ENCODE measurements at places on chromosomes 5 and 9.

DNA sequence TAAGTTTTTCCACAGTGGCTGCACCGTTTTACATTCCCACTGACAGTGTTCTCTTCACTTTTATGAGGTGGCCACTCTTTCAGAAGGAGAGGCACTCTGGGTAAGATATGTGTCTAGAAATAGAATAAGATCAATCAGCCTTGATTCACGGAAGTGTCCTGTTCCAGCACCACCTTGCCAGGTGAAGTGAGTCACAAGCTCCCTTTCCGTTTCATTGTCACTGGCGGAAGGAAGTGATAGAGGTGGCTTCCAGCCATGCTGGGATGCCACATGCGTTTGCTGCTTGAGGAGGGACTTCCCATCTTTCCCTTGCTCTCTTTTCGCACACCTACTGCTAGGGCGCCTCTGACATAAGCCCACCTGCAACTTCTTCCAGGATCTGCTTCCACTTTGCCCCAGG lies 217.1 kb downstream of the PIK3R1 start:
- DNase-seq: peak; percentile 35

- DNase-seq: no peak
These were observed 101.7 kb upstream of the TLX3 start for GRCh38 chr5:171207256-171207847.

GRCh38 chr5:135169753-135170152 lies 135.7 kb upstream of the PITX1 start:
- no peak for DNase-seq

DNA sequence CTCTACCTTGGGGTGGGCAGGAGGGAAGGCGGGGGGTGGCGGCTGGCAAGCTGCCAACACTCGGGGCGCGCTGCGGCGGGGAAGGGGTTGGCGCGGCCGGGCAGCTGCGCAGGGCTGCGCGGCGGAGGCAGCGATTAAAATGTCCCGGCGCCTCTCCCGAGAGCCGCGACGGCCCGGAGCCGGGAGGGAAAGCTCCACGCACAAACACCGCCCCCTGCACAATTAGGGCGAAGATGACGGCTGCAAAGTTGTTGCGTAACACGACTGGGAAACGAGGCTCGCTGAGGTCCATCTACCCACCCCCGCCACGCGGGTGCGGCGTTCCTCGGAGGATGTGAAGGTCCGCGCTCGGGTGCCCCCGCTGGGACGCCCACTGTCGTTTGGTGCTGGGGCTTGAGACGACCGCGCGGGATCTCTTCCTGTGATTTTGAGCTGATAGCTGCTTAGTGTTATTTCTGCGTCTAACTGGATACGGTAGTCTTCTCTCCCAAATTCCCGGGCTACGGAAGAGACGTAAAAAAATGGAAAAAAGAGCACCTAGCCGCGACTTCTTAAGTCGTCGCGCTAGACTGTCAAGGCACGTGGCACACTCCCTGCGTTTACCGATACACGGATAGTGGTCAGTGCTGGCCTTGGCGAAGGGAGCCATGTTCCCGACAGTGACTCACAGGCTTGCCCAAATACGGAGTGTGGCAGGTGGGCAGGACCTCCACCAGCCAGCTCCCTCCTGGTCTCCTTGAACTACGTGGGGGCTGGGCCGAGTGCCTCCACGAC lies 958 bp upstream of the NFIL3 start:
- DNase-seq: peak; percentile 36

DNA sequence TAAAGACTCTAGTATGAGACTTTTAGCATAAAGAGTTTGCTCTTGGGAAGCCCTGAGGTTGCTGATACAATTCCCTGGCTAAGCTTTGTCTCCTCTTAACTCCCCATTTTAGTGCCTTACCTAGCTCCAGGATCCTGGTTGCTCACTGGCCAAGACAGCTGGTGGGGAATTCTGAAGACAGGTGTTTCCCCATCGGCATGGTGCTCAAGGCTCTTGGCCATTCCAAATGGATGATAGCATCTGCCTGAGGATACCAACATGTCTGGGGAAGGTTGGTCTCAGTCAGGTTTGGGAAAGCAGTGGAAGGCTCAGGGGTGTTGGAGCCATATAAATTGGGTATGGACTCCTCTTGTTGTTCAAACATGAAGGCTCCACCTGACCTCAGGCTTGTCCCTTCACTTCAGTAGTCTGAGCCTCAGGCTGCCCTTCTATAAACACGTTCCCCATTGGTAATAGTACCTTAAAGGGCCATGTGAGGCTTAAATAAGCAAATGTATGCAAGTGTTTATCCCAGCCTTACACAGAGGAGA lies 44.5 kb upstream of the CXCL14 start:
- DNase-seq: no peak

DNA sequence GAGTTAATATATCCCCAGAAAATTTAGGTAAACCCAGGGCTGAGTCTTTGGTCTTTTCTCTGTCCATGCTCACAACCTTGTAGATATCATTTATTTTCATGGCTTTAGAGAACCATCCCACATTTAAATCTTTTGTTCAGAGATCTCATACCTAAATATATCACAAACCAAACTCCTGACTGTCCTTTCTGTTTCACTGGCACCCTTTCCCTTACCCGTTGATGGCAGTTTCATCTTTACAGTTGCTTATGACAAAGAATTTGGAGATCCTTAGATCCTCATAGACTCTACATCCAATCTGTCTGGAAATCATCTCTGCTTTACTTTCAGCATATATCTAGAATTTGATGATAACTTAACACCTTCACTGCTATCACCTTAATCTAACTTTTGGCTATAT lies 19.2 kb downstream of the RNF180 start:
- no peak for DNase-seq

- no peak for DNase-seq
These were observed 3.0 kb upstream of the OTP start for GRCh38 chr5:77641397-77641943.

All from T-helper 1 cell (primary cell).